ENCODE measurements at places on chromosomes 16 and 17. TPM values are rescaled to one million over a fixed set of nuclear protein-coding genes. Genes with fewer than 3 reads are reported as not detected.

DNA sequence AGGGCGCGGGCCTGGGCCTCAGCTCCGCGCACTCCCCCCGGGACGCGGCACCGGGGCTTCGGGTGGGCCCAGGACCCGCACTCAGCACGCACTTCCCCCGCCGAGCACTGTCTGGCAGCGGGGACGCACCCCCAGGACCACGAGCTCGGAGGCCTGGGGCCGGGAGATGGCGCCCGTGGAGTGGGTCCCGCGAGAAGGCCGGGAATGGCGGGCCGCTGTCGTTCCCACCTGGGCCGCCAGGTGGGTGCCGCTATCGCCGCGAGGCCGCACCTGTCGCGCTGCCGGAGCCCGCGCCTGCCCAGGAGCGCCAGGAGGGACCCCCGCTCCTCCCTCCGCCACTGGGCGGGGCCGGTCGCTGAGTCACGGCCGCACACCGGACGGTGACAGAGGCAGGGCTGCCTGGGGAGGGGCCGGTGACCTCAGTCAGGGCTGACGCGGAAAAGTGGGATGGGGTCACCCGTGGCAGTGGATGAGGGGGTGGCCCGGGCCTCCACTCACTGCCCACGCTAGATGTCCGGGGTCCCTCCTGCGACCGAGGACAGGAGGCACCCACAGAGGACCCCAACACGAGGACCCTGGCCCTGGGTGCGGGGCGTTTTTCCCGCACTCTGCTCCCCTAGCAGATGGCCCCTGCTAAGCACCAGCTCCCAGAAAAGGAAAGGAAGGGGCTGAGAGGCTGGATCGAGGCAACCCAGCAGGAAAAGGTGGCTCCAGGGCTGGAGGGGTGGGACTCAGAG lies 6.9 kb upstream of the ACTG1 start:
- no peaks in the 10 kb centered on the region for H3K36me3 ChIP-seq
- H3K4me1 ChIP-seq, result peaks cover 34% of the 10 kb centered on the region
- H3K27me3 ChIP-seq, result peaks cover 13% of the 10 kb centered on the region

DNA sequence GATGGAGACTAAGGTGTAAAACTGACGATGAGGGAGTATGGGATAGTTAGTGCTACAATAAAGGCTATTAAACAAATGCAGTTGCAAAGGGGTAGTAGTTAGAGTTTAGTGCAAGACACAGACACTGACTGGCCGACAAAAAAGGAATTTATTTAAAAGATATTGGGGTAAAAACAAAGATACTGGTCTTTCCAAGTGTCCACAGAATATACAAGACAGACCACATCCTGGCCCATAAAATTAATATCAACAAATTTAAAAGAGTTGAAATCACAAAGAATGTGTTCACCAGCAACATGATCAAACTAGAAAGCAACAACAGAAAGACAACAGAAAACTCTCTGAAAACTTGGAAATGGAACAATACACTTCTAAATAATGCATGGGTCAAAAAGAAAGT lies 54.7 kb downstream of the CFDP1 start:
- H3K4me3 ChIP-seq, result no peak overlapping the region
- peaks cover 2% of the 10 kb centered on the region for H3K36me3 ChIP-seq
- peaks cover 58% of the 10 kb centered on the region for H3K4me1 ChIP-seq
- DNase-seq, result no peak
- no peaks in the 10 kb centered on the region for H3K27me3 ChIP-seq

The SCARF1 gene
- total RNA-seq, result 2.1 TPM

The VMO1 gene
- 2.3 TPM for total RNA-seq

GRCh38 chr17:44170135-44170498 lies 387 bp upstream of the ASB16 start:
- no peak overlapping the region for H3K4me3 ChIP-seq
- peaks cover 9% of the 10 kb centered on the region for H3K4me1 ChIP-seq
- no peaks in the 10 kb centered on the region for H3K27me3 ChIP-seq

DNA sequence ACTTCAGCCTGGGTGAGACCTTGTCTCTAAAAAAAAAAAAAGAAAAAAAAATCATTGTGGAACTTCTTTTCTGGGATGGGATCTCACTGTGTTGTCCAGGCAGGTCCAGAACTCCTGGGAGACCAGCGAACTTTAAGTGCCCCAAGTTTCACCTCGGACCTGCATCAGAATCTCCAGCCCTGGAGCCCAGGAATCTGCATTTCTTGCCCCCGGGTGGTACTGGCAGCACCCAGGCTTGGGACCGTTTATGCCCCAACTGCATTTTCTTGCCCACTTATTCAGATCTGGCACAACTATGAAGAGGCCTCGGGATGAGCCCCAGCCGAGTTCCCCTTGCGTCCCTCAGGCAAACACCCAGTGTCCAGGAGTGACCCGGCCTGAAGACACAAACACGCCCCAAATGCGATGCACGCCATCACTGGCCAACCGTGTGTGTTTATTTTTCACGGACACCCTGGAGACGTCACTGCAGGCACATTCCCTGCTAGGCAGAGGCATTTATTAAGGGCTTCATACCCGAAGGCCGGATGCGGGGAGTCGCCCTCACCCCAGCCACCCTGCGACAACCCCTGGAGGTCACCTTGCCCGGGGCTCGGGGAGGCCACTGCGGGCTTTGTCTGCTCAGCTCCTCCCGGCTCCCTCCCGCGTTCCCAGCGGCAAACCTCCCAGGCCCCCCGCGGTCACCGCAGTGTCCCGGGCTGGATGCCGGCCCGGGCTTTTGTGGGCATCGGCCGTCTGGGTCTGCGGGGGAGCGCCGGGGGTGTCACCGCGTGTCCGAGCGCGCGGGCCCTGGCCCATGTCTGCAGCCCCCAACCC lies 684 bp upstream of the SPIRE2 start:
- H3K4me3 ChIP-seq, result peak overlapping the region; percentile 71
- no peaks in the 10 kb centered on the region for H3K36me3 ChIP-seq
- peaks cover 3% of the 10 kb centered on the region for H3K27me3 ChIP-seq
- H3K4me1 ChIP-seq, result peaks cover 17% of the 10 kb centered on the region

GRCh38 chr16:17354141-17354601 lies 116.6 kb downstream of the XYLT1 start:
- peaks cover 3% of the 10 kb centered on the region for H3K27me3 ChIP-seq
- H3K4me3 ChIP-seq, result no peak overlapping the region

DNA sequence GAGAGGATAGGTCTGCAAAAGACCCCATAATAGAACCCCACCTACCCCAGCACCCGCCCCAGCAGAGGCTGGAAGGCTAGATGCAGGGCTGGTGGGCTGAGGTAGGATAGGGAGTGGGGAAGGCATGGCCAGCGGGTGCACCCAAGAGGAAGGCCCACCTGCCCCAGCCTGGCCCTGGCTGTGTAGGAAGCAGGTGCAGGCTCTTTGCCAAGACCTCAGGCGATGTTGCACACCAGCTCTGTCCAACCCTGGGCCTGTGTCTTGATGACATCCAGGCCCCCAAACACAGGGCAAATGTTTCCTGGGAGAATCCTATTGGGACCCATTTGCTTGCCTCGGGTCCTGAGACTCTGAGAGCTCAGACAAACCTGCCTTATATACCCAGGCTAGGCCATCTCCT lies 12.2 kb downstream of the UNC119 start:
- no peaks in the 10 kb centered on the region for H3K4me1 ChIP-seq
- H3K4me3 ChIP-seq, result no peak overlapping the region
- no peak for DNase-seq
- H3K36me3 ChIP-seq, result no peaks in the 10 kb centered on the region

The TNK1 gene
- total RNA-seq, result 8.2 TPM

- no peak overlapping the region for H3K4me3 ChIP-seq
- H3K27me3 ChIP-seq, result peaks cover 42% of the 10 kb centered on the region
- H3K4me1 ChIP-seq, result peaks cover 15% of the 10 kb centered on the region
Observed at GRCh38 chr16:71259086-71259485, 28.6 kb upstream of the HYDIN start.

- H3K27ac ChIP-seq, result no peak overlapping the region
- H3K36me3 ChIP-seq, result no peaks in the 10 kb centered on the region
- peaks cover 31% of the 10 kb centered on the region for H3K27me3 ChIP-seq
- H3K4me3 ChIP-seq, result no peak overlapping the region
- no peak for DNase-seq
Observed at GRCh38 chr17:21124086-21124485, 2.7 kb upstream of the DHRS7B start.

GRCh38 chr16:67846063-67846319 lies 742 bp upstream of the NUTF2 start:
- DNase-seq, result no peak
- H3K4me3 ChIP-seq, result peak overlapping the region; percentile 81
- H3K36me3 ChIP-seq, result peaks cover 3% of the 10 kb centered on the region
- no peaks in the 10 kb centered on the region for H3K27me3 ChIP-seq

DNA sequence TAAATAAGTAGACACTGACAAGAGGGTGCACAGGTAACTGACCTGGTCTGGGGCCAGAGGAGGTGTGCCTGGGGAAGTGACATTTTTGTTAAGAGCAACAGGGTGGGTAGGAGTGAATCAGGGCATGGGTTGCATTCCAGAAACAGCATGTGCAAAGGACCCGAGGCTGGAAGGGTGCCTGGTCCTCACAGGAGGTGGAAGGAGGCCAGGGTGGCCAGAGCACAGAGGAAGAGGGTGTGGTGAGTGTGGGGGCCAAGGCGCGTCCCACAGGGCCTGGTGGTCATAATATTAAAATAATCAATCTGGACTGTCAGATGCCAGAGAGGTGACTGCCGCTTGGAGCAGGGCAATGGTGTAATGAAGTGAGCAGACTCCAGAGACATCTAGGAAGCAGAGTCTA lies 14.3 kb downstream of the ARHGAP23 start:
- peaks cover 14% of the 10 kb centered on the region for H3K4me1 ChIP-seq
- H3K27ac ChIP-seq, result no peak overlapping the region
- no peak overlapping the region for H3K4me3 ChIP-seq
- H3K27me3 ChIP-seq, result no peaks in the 10 kb centered on the region
- no peak for DNase-seq
- H3K36me3 ChIP-seq, result no peaks in the 10 kb centered on the region

DNA sequence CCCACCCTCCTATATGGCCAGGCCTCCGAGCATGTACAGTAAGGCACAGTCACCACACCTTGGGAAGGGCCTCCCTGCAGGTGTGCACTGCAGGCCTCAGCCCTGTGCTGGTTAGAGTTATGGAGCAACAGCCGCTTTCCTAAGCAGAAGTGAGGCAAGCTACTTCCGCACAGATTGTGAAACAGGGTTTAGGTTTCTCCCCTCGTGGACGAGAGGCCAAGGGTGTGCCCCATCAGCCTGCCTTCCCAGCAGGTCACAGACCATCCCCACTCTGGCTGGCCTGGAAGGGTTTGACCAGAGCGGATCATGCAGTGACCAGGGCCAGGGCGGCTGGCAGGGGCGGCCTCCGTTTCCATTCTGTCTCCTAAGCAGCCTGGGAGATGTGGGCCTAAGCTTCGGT lies 4.7 kb downstream of the MSRB1 start:
- H3K27ac ChIP-seq, result no peak overlapping the region
- no peak overlapping the region for H3K4me3 ChIP-seq
- DNase-seq, result no peak

The CCL22 gene
- total RNA-seq, result not detected

DNA sequence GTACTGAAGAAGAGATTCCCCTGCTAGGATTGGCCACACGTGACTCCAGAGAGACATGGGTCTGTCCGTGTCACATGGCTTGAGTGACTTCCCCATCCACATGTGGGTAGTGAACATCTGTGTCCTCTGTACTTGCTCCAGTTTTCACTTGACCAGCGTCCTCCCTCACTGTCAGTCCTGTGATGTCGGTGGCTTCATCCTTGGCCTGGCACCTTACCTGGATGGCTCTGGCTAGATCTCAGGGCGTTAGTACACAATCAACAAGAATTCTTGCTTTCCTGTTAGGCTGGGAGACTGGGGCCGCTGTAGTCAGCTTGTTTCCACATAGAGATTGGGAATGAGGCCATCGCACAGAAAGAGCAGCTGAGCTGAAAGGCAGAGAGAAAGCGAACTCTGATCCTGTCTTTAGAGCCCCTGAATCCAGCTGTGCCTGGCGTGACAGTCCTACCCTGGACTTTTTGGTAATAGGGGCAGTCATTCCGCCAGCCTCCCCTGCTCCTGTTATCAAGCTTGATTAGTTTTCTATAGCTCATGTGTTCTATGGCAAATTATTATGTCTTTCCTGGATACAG lies 227.3 kb downstream of the SNX29 start:
- no peaks in the 10 kb centered on the region for H3K36me3 ChIP-seq
- H3K4me3 ChIP-seq, result no peak overlapping the region
- no peak overlapping the region for H3K27ac ChIP-seq

The CHTF8 gene
- total RNA-seq, result 96.7 TPM

GRCh38 chr16:85570213-85570734 lies 42.8 kb upstream of the GSE1 start:
- peaks cover 65% of the 10 kb centered on the region for H3K4me1 ChIP-seq
- H3K4me3 ChIP-seq, result no peak overlapping the region
- H3K36me3 ChIP-seq, result no peaks in the 10 kb centered on the region

GRCh38 chr16:47699106-47699505 lies 238.0 kb downstream of the PHKB start:
- H3K27ac ChIP-seq, result no peak overlapping the region
- H3K36me3 ChIP-seq, result peaks cover 32% of the 10 kb centered on the region
- DNase-seq, result no peak
- H3K4me3 ChIP-seq, result no peak overlapping the region
- no peaks in the 10 kb centered on the region for H3K27me3 ChIP-seq

GRCh38 chr16:30555315-30556124 lies 2.7 kb downstream of the ZNF764 start:
- H3K4me3 ChIP-seq, result peak overlapping the region; percentile 45
- H3K27me3 ChIP-seq, result no peaks in the 10 kb centered on the region
- peaks cover 20% of the 10 kb centered on the region for H3K4me1 ChIP-seq
- peak overlapping the region; percentile 64 for H3K27ac ChIP-seq
- DNase-seq, result no peak

The CPHXL2 gene
- not detected for total RNA-seq

- H3K4me3 ChIP-seq, result no peak overlapping the region
- peaks cover 39% of the 10 kb centered on the region for H3K27me3 ChIP-seq
- H3K4me1 ChIP-seq, result no peaks in the 10 kb centered on the region
- no peak for DNase-seq
- H3K36me3 ChIP-seq, result no peaks in the 10 kb centered on the region
Observed at GRCh38 chr16:9176547-9177418, 85.3 kb downstream of the HAPSTR1 start.

- DNase-seq, result peak; percentile 48
- H3K27ac ChIP-seq, result peak overlapping the region; percentile 80
- H3K36me3 ChIP-seq, result no peaks in the 10 kb centered on the region
- peaks cover 5% of the 10 kb centered on the region for H3K4me1 ChIP-seq
- H3K4me3 ChIP-seq, result peak overlapping the region; percentile 72
Observed at GRCh38 chr16:71426069-71426879, 15.6 kb downstream of the TLE7 start.

The SMPD3 gene
- total RNA-seq, result 0.20 TPM

DNA sequence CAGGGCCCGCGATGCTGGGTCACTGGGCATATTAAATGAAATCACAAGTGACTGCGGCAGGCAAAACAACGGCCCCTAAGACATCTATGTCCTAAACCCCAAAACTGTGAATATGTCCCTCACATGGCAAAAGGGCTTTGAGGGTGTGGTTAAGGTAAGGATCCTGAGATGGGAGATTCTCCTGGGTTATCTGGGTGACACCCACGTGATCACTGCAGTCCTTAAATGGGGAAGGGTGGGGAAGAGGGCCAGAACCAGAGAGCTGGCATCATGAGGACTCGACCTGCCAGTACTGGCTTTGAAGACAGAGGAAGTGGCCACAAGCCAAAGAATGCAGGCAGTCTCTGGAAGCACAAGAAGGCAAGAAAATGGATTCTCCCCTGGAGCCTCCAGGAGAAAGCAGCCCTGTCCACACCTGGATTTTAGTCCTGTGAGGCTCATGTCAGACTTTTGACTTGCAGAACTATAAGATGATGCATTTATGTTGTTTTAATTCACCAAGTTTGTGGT lies 12.5 kb downstream of the COTL1 start:
- no peak overlapping the region for H3K4me3 ChIP-seq
